ENCODE measurements at places on chromosomes 12 and 14. TPM values are rescaled to one million over a fixed set of nuclear protein-coding genes. Genes with fewer than 3 reads are reported as not detected.

The MIP gene
- total RNA-seq = under 0.01 TPM

The RERG gene
- total RNA-seq = not detected

The LRP1-AS gene
- not detected for total RNA-seq

The PRPH gene
- total RNA-seq = not detected

The SYCP3 gene
- total RNA-seq = not detected

The GLT8D2 gene
- 6.0 TPM for total RNA-seq

The GSC gene
- not detected for total RNA-seq

The MLXIP gene
- 15.7 TPM for total RNA-seq

The PZP gene
- total RNA-seq = 0.22 TPM

The SLCO1B3 gene
- total RNA-seq = not detected

The RNASE3 gene
- not detected for total RNA-seq

The GALNT8 gene
- total RNA-seq = 0.20 TPM

The TAS2R50 gene
- 1.2 TPM for total RNA-seq

The CLEC4D gene
- not detected for total RNA-seq

The RASSF8 gene
- 43.3 TPM for total RNA-seq

The POTEM gene
- total RNA-seq = not detected

The HOXC13 gene
- not detected for total RNA-seq

The ITGB7 gene
- total RNA-seq = not detected

The LRP1 gene
- total RNA-seq = 0.60 TPM

The DDX51 gene
- 5.8 TPM for total RNA-seq

The ANO4 gene
- total RNA-seq = 1.3 TPM

The CYP27B1 gene
- total RNA-seq = under 0.01 TPM

The PRH2 gene
- not detected for total RNA-seq

The DIO2 gene
- not detected for total RNA-seq

The TBK1 gene
- total RNA-seq = 28.6 TPM

The DPF3 gene
- total RNA-seq = 1.3 TPM
